ENCODE measurements at places on chromosomes 3 and 15.

- no peak for DNase-seq
These were observed 93.5 kb upstream of the NR2F2 start for GRCh38 chr15:96237002-96237401.

DNA sequence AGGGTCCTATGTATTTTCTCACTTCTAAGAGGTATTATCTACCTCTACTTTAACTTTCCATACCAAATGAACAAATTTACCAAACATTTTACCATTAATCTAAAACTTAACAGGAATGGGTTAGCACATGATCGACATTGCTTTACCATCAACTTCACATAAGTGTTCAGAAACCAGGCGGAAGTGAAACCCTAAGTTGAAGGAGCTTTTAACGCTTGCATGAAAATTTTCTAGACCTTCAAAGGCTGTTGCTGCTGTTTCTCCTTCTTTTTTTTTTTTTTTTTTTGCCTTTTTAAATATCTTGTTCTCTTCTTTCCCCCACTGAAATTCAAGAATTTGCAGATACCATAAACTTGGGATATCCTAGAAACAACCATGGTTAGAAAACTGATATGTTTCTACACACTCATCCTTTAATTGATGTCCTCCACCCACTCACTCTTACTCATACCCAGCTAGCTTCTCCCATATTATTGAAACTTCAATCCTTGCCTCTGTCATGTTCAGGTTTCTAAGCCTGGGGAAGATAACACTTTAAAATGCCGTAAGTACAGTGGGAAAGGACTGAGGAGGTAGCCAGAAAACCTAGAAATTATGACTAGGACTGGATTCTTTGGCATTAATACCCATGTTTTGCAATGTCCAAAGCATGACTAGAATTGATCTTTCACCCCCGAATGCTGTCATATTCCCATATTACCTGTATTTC lies 24.7 kb downstream of the MYO5A start:
- DNase-seq: no peak

DNA sequence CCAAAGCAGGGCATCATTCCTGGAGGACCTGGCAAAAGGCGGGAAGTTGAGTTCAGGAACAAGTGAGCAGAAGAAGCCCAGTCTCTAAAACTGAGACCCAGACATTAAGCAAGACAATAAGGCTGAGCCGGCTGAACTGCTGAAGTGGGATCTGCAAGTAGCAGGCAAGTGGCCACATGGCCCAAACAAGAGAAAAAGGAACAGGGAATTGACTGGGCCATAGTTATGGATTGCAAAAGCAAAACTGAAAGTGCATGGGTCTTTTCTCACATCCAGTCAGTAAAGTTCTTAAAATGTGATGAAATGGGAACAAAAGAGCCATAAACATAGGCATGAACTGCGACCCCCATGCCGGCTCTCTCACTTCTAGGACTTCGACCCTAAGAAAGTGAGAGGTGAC lies 101.2 kb downstream of the SCN11A start:
- DNase-seq: no peak

- DNase-seq: no peak
These were observed 4.0 kb downstream of the CCDC9B start for GRCh38 chr15:40336744-40337122.

DNA sequence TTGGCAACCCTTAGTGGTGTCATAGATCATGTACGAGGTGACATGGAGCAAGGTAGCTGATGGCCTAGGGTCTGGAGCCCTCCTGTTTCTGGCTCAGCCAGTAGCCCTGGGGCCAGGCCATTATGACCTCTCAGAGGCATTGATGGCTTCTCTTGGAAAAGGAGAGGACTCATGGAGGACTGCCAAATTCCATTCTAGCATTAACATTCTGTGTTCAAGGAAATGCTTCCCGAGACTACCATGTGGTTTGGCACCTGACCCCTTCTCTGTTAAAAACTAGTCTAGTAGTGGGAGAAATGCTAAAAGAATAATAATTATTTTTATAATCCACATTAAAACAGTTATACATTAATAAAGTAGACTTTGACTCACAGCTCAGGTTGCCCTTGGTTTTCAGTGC lies 40.2 kb upstream of the ADAMTSL3 start:
- DNase-seq: no peak

DNA sequence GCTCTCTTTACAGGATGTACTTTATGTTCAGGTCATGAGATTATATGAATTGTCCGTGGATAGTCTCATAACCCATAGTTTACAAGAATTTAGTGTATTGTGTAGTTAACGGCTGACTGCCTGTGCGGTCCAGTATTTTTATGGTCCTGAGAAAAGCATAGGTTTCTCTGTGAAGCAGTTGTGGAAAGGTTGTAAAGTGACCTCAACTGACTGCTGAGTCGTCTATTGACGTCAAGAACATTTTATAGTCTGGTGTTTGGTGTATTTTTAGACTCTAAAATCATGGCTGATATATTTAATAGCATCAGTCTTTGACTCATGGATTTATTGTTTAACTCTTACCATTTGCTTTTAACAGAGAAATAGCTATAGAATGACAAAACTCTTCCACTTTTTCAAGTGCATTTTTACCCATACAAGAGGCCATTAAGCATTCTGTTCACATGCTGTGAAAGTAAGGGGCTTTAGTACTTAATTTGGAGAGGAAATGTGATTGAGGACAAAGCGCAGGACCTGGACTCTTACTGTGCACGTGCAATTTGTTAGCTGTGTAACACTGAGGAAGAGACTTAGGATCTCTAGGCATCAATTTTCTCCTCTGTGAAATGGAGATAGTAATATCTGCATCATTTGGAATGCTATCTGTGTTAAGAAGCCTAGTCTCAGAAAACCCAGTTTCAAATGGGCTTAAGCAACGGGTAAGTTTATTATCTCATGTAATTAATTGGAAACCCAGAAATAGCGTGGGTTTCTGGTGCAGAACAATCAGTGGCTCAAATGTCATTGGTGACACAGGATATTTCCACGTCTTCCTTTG lies 240.8 kb downstream of the NFKBIZ start:
- no peak for DNase-seq

- DNase-seq: no peak
These were observed 36.8 kb upstream of the CFAP161 start for GRCh38 chr15:81097116-81097889.

DNA sequence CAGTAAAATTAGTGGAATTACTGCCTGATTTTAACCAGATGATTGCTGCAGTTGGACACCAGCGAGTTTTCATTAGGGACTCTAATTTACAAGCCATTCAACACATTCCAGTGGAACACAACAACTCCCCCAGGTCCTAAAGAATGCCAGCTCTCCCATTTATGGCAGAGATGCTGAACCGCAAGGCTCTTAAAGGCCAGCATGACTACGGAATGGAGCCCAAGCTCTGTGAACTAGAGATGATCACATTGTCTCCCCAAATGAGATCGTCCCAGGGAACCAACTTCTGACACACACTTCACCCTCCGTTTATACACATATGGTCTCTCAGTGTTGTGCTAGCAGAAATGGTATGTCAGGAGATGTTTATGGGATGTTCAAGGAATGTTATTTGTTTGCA lies 446.2 kb upstream of the NR2F2 start:
- DNase-seq: no peak

GRCh38 chr15:53758412-53758811 lies 1.1 kb downstream of the WDR72 start:
- no peak for DNase-seq

GRCh38 chr3:106068795-106069194 lies 200.0 kb upstream of the CBLB start:
- no peak for DNase-seq

- DNase-seq: no peak
These were observed 26.3 kb upstream of the CCDC39 start for GRCh38 chr3:180705619-180706018.

- DNase-seq: no peak
These were observed 152.3 kb downstream of the CACNA1D start for GRCh38 chr3:53646723-53647122.

GRCh38 chr3:72003936-72004335 lies 219.0 kb upstream of the PROK2 start:
- no peak for DNase-seq

DNA sequence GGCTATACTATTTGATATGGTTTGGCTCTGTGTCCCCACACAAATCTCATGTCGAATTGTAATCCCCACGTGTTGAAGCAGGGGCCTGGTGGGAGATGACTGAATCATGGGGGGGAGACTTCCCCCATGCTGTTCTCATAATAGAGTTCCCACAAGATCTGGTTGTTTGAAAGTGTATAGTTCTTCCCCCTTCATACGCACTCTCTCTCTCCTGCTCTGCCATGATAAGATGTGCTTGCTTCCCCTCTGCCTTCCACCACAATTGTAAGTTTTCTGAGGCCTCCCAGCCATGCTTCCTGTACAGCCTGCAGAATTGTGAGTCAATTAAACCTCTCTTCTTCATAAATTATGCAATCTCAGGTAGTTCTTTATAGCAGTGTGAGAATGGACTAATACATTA lies 290.1 kb upstream of the CHRM5 start:
- DNase-seq: no peak

DNA sequence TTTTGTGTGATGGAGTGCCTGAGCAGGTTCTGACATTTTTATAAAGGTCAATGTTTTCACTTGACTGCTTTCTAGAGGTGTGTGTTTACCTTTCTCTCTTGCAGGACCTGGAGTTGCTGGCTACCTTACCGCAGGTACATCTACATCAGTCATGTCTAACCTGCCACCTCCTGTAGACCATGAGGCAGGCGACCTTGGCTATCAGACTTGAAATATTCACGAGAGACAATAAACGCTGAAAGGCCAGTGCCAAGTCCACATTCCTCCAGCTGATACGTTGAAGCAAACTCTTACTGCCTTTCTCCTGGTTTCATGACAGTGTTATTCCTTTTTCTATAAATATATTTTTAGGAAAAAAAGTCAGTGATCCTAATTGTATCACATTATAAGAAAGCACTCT lies 59.0 kb upstream of the ACKR4 start:
- DNase-seq: no peak

GRCh38 chr3:153502682-153503081 lies 340.7 kb downstream of the RAP2B start:
- DNase-seq: no peak

GRCh38 chr15:34791701-34792100 lies 3.6 kb downstream of the ACTC1 start:
- DNase-seq: no peak

GRCh38 chr3:175735866-175736265 lies 876.7 kb downstream of the NAALADL2 start:
- no peak for DNase-seq

- no peak for DNase-seq
These were observed 209.9 kb upstream of the VEPH1 start for GRCh38 chr3:157713101-157713500.

- DNase-seq: peak; percentile 28
These were observed 1.3 kb downstream of the SLC7A14 start for GRCh38 chr3:170584585-170585007.

DNA sequence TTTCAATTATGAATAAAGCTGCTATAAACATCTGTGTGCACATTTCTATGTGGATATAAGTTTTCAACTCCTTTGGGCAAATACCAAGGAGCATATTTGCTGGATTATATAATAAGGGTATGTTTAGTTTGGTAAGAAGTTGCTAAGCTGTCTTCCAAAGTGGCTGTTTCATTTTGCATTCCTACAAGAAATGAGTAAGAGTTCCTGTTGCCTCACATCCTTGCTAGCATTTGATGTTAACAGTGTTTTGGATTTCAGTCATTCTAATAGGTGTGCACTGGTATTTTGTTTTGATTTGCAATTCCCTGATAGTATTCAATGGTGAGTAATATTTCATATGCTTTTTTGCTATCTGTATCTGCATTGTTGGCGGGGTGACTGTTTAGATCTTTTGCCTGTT lies 120.7 kb upstream of the MDFIC2 start:
- DNase-seq: no peak

- no peak for DNase-seq
These were observed 11.5 kb downstream of the ITPR1 start for GRCh38 chr3:4504340-4505261.

DNA sequence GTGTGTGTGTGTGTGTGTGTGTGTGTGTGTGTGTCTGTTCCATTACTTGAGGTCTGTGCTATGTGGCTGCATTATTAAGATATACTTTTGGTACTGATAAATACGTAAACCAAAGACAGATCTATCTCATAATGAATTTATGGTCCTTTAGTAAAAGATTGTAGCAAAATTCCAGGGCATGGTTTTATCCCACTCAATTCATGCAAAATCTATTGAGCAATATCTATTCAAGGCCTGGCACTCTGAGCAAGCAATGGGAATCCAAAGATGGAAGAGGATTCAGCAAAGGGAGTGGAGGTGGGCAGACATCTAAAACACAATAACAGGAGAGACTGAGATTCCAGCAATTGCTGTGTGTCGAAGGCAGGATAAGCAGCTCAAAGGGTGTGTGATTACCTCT lies 86.8 kb downstream of the RFTN1 start:
- DNase-seq: no peak

- no peak for DNase-seq
These were observed 87.0 kb downstream of the GMPS start for GRCh38 chr3:155957412-155957880.

- DNase-seq: no peak
These were observed 66.9 kb downstream of the PPM1L start for GRCh38 chr3:160822936-160823335.
